Adipocyte (in vitro differentiated cells): ENCODE measurements at places on chromosomes 2 and 18.

GRCh38 chr18:38751211-38751610 is 1185.6 kb upstream of the CELF4 start:
- no peak for DNase-seq

GRCh38 chr2:105426626-105427292 is 27.9 kb upstream of the FHL2 start:
- peak; percentile 36 for DNase-seq

GRCh38 chr2:18790509-18791171 is 201.3 kb upstream of the NT5C1B start:
- DNase-seq = no peak

GRCh38 chr2:237244976-237245646 is 159.4 kb downstream of the COPS8 start:
- peak; percentile 90 for DNase-seq

DNA sequence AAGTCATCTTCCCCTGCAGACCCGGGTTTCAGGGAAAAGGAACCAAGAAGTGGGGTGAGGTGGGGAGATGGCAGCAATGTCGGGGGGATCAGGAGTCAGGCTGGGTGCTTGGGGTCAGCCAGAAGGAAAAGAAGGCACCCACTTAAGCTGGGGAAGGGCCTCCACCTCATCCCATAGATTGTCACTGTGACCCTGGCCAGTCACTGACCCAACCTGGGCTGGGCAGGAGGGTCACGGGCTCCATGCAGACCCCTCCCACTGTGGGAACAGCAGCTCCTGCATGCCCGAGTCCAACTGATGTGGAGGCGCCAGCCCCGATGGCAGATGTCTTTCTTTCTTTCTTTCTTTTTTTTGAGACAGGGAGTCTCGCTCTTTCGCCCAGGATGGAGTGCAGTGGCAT is 53.6 kb upstream of the HAAO start:
- DNase-seq = no peak
